ENCODE measurements at places on chromosomes 13 and 19.
A peak's percentile ranks its signal among the peaks of the same experiment; 100 is the strongest.

GRCh38 chr19:13729859-13730258 lies 34.5 kb upstream of the MRI1 start:
- no peak for DNase-seq

DNA sequence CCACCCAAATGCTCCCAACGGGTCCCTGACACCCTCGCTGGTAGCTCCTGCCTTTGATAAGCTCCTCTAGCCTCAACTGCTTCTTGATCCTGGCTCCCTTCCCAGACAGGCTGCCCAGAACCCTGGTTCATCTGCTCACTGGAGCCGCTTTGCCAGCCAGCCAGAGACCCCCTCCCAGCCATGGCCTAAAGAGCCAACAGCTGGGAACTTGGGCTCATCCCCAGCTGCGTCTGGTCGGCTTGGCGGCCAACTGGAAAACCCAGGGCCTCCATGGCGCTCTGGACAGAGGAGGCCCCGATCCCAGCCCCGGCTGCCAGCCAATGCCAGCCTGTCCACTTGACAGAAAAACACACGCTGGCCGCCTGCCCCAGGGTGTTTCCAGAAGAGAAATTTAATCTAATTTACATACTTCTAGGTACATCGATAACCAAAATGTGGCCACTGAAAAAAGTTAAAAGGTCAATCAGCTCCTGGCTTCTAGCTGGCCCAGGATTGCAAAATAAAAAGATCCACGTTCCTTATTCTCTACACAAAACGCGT lies 3.0 kb upstream of the AKAP8L start:
- DNase-seq: no peak

- DNase-seq: no peak
Observed at GRCh38 chr19:50838239-50838638, 4.9 kb upstream of the KLK15 start.

DNA sequence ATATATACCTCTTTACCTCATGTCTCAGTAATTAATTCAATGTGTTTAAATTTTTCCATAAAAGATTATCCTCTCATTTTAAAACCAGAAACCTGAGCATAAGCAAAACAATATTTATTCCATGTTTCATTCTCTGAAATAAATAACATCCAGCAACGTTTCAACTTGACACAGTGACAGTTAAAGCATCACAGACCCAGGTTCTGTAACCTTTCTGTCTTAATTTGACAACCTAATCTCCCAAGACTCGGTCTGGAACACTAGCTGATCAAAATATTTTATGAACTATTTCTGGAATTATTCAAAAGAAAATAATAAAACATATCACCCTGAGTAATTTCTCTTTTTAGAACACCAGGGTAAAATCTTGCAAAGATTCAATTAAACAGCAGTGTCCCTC lies 40.3 kb downstream of the KCTD12 start:
- DNase-seq: no peak

DNA sequence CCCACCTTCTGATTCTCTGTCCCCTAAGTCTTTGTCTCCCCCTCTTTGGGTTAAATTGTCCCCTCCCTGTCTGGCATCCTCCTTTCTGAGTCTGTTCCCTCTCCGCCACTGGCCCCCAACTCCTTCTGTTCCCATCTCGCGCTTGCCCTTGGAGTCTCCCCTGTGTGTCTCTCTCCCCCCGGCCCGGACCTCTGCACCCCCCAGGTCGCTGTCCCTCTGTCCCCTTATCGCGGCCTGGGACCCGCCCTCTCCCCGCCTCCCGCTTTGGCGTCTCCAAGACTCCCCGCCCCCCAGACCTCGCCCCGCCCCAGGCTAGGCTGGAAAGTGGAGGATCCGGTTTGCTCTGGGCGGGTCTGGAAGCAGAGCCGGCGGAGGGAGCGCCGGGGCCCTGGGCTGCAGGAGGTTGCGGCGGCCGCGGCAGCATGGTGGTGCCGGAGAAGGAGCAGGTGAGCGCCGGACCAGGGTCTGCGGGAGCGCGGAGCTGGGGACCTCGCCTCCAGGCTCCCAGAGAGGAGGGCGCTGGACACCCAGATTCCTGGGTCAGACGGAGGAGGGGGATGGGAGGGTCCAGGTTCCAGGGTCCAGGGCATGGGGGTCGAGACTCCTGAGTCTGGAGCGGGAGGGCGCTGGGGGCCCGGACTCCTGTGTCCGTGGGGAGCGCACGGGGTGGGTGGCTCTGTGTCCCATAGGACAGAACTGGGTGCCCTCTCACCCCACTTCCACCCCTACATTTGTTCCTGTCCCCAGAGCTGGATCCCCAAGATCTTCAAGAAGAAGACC lies at the start of gene TRPM4:
TRPM4 (plus strand) TSS at position 348 of the 780 bp plus-strand sequence; CDS start at position 423, 75 bp downstream.
- DNase-seq: peak; percentile 92

- no peak for DNase-seq
Observed at GRCh38 chr19:2035590-2035991, 15.5 kb downstream of the MKNK2 start.

DNA sequence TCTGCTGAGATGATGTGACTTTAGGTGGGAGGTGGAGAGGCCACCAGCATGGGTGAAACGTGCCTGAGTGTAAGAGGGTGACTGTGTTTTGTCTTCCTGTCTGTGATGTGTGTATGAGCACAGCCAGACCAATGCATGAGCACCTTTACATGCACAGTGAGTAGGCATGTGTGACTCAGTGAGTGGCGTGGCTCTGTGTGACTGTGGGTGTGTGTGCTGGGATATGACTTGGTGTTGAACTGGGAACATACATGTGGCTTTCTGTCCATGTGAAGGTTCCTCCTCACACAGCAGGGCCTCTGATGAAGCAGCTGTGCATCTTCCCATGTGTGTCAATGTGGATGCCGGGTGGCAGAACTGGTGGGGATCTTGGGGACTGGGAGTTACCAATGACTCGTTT lies 19.9 kb upstream of the LGALS13 start:
- DNase-seq: no peak

Data from epithelial cell of esophagus (primary cell).